Sigmoid colon (tissue), 7 donors: ENCODE measurements at places on chromosomes 13 and 19.
A peak's percentile ranks its signal among the peaks of the same experiment; 100 is the strongest.

DNA sequence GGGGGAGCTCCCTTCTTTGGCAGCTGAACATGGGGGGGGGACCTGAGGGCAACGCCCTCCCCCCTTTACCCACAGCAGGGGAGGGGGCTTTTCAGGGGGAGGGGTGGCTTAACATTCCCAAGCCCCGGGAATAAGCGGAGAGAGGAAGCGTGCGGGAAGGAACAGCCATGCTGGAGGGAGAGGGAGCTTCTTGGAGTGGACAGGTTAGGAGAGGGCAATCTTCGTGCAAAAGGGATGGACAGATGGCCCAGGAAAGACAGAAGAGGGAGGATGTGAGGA lies 10.8 kb downstream of the C19orf81 start:
- no peak for DNase-seq

DNA sequence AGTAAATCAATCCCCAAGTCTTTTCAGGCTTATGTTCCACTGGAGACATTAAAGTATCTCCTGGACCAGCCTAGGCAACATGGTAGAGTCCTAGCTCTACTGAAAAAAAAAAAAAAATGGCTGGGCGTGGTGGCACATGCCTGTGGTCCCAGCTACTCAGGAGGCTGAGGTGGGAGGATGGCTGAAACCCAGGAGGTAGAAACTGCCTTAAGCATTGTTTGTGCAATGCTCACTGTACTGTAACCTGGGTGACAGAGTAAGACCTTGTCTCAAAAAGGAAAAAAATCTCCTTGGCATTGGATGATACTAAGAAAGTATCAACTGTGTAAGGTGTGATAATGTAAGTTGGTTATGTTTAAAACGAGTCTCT lies 8.8 kb downstream of the KLK8 start:
- DNase-seq = peak; percentile 2

- no peak for DNase-seq
Measured at GRCh38 chr13:37546087-37546486, 52.5 kb downstream of the POSTN start.

- no peak for DNase-seq
Measured at GRCh38 chr19:28196961-28197360, 1016.0 kb downstream of the UQCRFS1 start.

- DNase-seq = no peak
Measured at GRCh38 chr13:65468628-65469027, 1761.5 kb downstream of the PCDH9 start.

- no peak for DNase-seq
Measured at GRCh38 chr13:33556828-33557227, 261.1 kb upstream of the RFC3 start.

DNA sequence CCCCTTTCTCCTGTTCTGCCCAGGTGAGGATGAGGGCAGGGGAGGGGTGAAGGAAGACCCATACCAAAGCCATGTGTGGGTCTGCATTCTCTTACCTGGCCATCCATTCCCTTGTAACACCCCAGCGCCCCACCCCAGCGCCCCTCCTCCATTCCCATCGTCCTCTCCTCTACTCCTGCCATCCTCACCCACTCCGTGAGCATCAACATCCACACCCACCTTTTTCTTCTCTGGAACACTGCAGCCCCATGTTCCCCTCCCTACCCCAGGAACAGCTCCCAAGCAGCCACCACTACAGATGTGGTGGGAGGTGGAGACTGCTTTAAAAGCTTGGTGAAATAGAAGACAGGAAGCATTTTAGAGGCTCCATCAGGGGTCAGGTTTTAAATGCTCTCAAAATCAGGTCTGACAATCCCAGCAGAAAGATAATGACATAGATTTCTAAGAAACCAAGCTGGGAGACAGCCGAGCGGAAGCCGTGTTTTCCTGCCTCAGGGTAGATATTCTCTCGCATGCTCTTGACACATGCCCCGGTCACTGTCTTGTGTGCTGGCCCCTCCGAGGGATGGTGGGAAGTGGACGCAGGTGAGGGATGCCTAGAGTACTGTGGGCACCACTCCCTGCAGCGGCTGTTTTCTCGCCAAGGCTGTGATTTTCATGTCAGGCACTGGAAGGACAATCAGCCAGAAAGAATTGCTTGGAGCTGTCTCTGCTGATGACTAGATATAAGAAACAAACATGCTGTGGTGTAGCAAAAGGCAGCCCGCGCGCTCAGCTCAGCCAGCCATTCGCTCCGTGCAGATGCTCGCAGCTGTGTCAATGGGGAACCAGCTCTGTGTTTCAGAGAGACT lies 9.8 kb downstream of the MEDAG start:
- DNase-seq = no peak

- peak; percentile 79 for DNase-seq
Measured at GRCh38 chr13:77919246-77919920, 752 bp upstream of the EDNRB start.

GRCh38 chr13:73715911-73716510 lies 418.2 kb downstream of the KLF12 start:
- DNase-seq = no peak

- no peak for DNase-seq
Measured at GRCh38 chr13:30037766-30038165, 187.3 kb upstream of the UBL3 start.

DNA sequence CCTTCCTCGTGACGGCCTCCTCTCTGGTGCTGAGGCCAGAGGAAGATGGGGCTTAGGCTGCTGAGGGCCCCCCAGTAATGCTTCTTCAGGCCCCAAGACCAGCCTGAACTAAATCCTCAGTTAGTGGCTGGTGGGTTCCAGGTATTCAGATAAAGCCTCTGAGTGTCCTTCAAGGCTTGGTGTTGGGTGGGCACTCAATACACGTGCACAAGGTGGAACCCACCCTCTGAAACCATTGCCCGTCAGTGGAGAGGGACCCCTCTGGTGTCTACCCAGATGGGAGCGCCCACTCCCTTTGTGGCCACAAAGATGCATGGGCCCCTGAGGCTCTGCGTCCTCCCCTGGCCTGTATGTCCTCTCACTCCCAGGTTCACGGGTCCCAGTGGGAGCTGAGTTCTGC lies 79.0 kb downstream of the IER2 start:
- no peak for DNase-seq

DNA sequence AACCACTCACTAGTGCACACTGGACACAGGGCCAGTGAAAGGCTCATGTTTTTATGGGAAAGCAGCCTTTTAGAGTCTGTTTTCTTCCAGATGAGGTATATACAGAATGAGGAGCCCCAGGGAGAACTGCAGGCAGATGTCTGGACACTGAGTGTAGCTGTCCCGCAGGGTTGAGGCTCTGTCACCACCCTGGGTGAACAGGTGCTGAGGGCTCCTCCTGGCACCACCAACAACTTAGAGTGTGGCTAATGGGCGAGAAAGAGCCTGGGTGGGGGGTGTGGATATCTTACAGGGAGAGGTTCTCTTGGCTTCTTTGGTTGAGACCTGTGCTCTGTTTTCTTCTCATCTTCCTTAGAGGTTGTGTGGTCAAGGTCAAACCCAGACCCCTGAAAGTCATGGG lies 202.1 kb upstream of the GPR12 start:
- no peak for DNase-seq

- no peak for DNase-seq
Measured at GRCh38 chr13:26590951-26591350, 33.5 kb downstream of the WASF3 start.

DNA sequence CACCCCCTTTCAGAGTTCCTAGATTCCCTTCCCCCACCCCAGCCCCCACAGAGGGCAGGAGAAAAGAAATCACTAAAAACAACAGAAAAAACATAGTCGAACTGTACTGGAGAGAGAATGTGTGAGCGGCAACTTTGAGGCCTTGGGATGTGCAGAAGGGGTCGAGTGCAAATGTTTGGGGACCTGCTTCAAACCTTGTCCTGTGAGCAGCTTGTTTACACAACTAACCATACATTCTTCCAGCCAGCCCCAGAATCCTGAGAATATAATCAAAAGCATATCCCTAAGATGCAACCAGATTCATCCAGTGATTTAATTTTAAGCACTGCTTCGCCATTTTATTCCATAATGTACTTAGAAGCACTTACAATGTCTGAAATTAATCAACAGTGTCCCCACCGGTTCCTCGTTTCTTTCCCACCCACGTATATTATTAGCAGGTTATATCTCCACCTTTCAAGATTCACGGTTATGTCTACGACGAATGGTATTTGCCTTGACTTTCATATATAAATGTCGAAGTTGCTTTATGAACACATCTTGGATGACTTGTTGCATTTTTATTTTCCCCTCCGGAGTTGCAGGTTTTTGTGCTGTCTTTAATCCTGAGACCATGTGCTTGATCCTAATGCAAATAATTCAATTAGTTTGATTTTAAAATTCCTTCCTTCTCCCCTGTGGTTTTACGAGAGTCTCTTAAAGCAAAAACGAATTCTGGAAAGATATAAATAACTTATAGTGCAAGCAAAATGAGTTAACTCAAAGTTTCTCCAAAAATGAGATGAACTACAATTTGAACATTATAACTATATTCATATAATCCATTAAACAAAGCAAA lies 107.6 kb downstream of the ZIC5 start:
- DNase-seq = no peak

DNA sequence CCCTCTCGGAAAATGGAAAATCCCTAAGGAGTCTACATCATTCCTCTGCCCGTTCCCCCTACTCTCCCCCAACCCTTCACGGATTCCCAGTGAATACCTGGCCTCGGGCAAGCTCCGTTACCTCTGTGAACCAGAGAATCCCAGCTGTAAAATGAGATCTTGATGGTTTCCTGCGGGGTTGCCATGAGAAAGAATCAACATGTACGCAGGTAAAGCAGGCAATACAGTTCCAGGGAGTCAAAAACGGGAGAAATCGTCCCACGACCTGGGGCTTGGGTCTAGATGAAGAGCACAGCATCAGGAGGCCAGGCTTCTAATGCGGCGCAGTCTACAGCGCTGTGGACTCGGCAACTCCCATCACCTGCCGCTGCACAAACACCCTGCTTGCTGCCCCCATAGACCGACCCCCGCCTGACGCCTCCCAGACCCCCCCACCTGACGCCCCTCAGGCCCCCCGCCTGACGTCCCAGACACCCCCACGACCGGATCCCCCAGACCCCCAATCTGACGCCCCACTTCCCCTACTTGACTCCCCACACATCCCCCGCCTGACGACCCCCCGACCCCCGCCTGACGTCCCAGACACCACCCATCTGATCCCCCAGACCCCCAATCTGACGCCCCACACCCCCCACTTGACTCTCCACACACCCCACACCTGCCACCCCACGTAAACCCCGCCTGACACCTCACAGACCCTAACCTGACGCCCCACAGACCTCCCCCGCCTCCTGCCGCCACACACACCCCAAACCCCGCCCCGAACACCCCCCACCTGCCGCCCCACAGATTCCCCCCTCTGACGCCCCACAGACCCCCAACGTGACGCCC lies 680 bp downstream of the LIG4 start:
- peak; percentile 68 for DNase-seq

DNA sequence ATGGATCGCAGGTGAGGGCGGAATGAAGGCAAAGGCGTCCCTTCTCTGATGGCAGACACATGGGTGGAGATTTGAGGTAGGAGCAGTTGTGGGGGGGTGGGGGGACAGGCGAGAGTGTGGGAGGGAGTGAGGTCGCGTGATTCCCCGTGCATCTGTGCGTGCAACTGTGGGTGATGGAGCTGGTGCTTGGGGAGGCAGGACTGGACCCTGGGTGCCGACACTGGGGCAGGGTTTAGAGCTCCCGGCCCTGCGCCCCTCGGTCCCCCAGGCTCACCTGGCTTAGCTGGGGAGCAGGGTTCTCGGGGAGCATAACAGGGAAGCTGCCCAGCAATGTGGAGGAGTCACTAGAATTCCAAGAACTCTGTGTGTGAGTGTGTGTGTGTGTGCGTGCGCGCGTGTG lies 3.4 kb downstream of the TMPRSS9 start:
- no peak for DNase-seq

- no peak for DNase-seq
Measured at GRCh38 chr19:57269515-57270250, 10.6 kb upstream of the ZNF460 start.

- DNase-seq = peak; percentile 88
Measured at GRCh38 chr13:41960637-41961465, at the start of gene VWA8. Gene VWA8 (minus strand): TSS chr13:41961109. CDS start chr13:41961015, 94 bp downstream.

DNA sequence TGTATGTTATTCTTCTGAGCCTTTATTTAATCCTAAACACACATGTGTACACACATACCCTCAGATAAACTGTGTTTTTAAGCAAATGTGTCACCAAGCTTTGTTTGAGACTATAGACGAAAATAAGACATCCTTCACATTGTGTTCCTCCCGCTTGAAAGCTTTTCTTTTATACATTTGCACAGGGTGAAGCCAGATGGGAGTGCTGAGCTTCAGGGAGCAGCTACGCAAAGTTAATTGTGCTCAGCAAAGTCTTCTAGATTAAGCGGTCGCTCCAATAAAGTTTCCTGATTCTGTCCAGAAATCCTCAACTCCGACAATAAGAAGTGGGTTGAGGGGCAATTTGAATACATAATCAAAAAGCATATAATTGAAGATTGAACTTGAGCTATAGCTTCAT lies 117.2 kb upstream of the ARGLU1 start:
- DNase-seq = no peak

DNA sequence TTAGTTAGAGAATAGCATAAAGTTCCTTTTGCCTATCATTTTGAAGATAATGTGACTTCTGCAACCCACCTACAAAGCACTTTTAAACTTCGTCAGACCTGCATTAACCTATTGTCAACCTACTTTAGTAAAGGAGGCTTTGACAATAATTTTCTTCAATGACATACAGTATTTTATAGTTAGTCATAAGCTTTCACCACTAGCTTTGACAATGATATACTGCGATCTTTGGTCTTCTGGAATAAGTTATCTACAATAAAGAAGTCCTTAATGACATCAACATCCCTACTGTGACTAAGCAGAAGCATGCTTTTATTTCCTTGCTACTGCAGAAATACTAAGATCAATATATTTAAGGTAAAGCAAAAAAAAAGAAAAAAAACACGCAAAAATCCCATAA lies 9.5 kb downstream of the PCDH17 start:
- DNase-seq = no peak

GRCh38 chr13:44400736-44401135 lies 27.1 kb downstream of the SERP2 start:
- DNase-seq = peak; percentile 21

DNA sequence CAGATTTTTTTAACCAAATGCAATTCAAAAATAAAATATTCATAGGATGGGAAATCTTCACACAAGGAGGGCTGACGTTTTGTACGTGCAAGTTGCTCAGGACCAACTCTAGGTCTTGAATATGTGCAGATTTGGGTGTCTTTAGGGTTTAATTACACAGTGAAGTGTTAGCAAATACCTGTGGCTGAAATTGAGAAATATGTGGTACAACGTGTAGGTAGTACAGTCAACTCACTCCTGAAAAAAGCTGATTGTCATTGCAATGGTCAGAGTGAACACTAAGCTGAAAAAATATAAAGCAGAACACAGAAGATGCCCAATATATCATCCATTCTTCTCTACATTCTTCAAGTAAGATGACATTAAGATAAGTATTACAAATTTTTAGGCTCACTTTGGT lies 314.3 kb downstream of the SLITRK1 start:
- no peak for DNase-seq

DNA sequence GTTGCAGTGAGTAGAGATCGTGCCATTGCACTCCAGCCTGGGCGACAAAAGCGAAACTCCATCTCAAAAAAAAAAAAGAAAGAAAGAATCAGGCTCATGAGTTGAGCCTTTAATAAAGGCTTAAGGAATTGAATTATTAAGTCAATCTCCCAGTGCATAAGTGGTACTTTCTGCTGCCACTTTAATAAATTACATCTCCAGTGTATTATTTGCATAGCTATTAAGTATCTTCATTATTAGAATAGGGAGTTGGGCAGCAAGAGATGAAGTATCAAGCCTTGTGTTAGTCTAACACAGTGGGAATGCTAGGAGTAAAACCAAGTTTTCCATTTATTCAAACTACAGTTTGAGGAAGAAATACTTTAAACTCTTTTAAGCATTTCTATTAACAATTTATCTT lies 15.6 kb upstream of the FAM124A start:
- DNase-seq = no peak
